ENCODE measurements at places on chromosomes 6 and 20.

- DNase-seq: no peak
These were observed 2.4 kb downstream of the SPDEF start for GRCh38 chr6:34553750-34554149.

- no peak for DNase-seq
These were observed 35.5 kb upstream of the TBXT start for GRCh38 chr6:166203003-166203640.

DNA sequence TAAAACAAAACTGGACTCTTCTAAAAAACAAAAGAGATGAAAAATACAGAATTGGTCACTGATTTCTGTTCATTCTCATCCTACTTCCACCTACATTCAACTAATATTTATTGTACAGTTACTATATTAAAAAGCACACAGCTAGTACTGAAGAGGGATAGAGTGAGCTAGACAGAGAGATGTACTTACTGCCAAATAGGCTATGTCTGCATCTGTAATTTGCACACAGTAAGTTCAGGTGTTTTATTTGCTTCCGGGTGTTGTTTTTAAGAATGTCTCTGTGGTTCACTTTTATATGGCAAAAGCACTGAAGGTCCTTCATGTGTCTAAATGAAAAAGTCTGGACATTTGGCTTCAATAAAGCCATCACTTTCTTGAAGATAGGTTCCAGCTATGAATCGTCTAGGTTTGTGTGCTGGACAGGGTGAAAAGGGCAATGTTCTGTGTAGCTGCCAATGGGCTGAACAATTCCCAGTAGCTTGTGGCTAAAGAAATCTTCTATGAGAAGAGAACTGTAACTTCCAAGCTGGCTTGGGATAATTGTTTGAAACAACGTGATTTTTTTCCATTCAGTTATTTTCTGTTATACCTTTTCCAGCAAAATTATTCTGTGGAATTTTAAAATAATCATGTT, 47.3 kb downstream of the EPB41L2 start:
- no peak for DNase-seq

GRCh38 chr6:157602521-157603295, 220.3 kb upstream of the SNX9 start:
- no peak for DNase-seq

GRCh38 chr20:61934716-61935530, 130.8 kb downstream of the TAF4 start:
- DNase-seq: no peak

- DNase-seq: no peak
These were observed 971.5 kb upstream of the CITED2 start for GRCh38 chr6:140345935-140346334.

GRCh38 chr6:169783971-169784820, 32.8 kb downstream of the ERMARD start:
- DNase-seq: no peak

DNA sequence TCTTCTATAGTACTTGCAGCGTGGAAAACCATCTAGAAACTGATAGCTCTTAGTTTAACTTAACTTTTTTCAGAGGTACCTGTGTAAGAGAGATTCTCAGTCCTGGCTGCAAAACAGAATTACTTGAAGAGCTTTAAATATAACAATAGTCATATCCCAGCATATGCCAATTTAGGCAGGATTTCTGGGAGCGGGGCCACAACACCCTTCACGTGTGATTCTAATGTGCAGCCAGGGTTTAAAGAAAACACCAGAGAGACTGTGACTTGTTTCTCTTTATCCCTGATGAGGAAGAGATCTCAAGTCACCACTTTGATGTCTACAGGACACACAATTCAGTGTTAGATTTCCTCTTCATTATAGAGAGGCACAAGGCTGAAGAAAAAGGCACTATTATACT, 103.7 kb downstream of the PDSS2 start:
- no peak for DNase-seq

- DNase-seq: no peak
These were observed 191.9 kb upstream of the SLC35B3 start for GRCh38 chr6:8627085-8627861.

GRCh38 chr20:3307725-3308124, 68.7 kb upstream of the SLC4A11 start:
- DNase-seq: no peak

GRCh38 chr6:158569036-158569435, 9.1 kb downstream of the TMEM181 start:
- no peak for DNase-seq

Data from NCI-H1694 (cell line).